CD4-positive, alpha-beta T cell treated with Interleukin-4 for 4 hours (primary cell): ENCODE measurements at places on chromosomes 3 and 15.

GRCh38 chr3:184237807-184238206 is 8.4 kb downstream of the VWA5B2 start:
- DNase-seq: no peak

GRCh38 chr3:70532806-70533205 is 220.4 kb upstream of the MDFIC2 start:
- DNase-seq: no peak

- DNase-seq: peak; percentile 44
Measured at GRCh38 chr3:100210772-100211135, 50.0 kb upstream of the TBC1D23 start.

DNA sequence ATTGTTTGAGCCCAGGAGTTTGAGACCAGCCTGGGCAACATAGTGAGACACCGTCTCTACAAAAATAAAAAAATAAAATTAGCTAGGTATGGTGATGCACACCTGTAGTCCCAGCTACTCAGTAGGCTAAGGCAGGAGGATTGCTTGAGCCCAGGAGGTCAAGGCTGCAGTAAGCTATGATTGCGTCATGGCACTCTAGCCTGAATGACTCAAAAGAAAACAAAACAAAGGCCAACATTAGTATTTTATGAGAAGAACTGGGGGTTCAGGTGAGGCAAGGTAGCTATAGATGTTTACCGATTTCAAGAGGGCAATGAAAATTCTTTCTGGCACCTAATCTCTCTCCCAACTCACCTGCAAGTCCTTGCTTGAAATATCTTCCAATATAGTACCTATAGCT is 77.2 kb downstream of the GREM1 start:
- no peak for DNase-seq

- no peak for DNase-seq
Measured at GRCh38 chr3:31356941-31357340, 175.8 kb upstream of the STT3B start.

- no peak for DNase-seq
Measured at GRCh38 chr15:79440355-79440908, 8.3 kb downstream of the MINAR1 start.

DNA sequence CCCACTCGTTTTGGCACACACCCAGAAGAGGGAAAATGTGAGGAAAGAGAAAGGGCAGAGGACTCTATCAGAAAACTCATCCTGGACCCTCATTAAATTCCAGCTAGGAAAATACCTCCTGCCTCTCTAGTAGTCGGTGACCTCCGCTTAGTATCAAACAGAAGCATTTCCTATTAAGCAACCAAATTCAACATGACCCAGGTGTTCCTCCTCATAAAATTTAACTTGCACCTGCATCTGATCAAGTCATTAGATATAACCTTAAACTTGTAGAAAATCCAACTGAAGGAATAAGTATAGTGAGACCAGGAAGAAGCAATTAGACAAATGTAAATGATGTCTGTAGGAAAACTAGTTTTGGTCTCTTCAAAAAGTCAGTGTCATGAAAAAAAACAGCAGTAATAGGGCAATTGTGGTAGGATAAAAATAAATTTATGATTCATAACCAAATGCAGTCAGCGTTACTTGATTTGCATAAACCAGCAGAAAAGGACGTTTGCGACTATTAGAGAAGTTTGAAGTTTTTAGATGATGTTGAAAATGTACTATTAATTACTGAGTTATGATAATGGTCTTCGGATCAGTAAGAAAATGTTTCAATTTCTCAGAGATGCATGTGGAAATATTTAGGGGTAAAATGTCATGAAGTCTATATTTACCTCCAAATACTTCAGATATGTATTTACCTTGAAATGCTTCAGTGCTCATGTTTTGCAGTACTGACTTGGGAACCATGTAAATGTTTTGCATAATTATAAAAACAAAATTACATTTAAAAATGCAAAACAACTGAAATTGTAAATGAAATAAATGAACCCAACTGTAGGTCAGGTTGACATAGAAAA is 44.6 kb downstream of the LDHAL6B start:
- no peak for DNase-seq

DNA sequence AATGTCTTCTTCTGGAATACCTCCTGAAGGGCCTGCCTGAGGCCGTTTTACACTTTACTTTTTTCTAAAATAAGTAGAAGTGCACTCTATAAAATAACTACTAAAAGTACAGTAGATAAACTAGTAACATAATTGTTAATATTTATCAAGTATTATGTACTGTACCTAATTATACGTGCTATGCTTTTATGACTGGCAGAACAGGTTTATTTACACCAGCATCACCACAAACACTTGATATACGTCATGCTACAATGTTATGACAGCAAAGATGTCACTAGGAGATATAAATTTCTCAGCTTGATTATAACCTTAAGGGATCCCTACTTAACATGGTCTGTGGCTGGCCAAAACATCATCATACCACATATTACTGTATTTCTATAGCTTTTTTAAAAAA is 29.4 kb downstream of the DLG1 start:
- DNase-seq: no peak

DNA sequence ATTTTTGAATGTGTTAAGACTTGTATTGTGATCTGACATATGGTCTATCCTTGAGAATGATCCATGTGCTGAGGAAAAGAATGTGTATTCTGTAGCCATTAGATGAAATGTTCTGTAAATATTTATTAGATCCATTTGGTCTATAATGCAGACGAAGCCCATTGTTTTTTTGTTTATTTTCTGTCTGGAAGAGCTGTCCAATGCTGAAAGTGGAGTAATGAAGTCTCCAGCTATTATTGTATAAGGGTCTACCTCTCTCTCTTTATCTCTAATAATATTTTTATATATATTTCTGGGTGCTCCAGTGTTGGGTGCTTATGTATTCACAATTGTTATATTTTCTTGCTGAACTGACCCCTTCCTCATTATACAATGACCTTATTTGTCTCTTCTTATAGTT is 250.6 kb upstream of the GADL1 start:
- no peak for DNase-seq

- DNase-seq: no peak
Measured at GRCh38 chr3:65148687-65149086, 460.9 kb upstream of the ADAMTS9 start.

GRCh38 chr3:65548848-65549625 is 489.7 kb downstream of the MAGI1 start:
- DNase-seq: no peak

GRCh38 chr3:71495708-71496472 is 87.6 kb downstream of the FOXP1 start:
- DNase-seq: peak; percentile 48

- DNase-seq: no peak
Measured at GRCh38 chr3:40178012-40178594, 131.4 kb upstream of the EIF1B start.

DNA sequence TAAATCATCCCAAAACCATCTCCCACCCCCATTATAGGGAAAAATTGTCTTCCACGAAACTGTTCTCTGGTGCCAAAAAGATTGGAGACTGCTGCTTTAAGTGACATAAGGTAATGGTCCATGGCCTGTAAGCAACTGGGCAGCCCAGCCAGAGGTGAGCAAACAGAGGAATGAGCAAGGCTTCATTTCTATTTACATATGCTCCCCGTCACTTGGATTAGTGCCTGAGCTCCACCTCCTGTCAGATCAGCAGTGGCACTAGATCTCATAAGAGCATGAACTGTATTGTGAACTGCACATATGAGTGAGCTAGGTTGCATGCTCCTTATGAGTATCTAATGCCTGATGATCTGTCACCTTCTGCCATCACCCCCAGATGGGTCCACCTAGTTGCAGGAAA is 1159.8 kb upstream of the ALCAM start:
- DNase-seq: no peak

DNA sequence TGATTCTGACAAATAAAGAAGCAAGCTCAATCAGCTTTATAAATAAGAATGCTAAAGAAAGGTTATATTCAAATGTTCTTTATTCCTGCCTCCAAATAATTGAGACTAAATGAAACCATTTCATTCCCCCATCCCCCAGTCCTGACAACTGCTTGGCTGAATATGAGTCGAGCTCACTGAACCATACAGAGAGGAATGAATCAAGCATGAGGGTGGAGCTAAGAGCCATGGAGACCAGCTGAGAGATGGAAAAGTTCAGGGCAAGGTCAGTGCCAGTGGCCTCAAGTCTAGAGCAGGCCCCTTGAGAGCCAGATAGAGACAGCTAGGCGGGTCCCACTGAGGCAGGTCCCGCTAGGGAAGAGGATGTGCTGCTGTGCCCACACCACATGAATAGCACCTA is 188.7 kb upstream of the EIF1B start:
- DNase-seq: no peak

- no peak for DNase-seq
Measured at GRCh38 chr3:101998256-101998926, 149.1 kb downstream of the NFKBIZ start.

DNA sequence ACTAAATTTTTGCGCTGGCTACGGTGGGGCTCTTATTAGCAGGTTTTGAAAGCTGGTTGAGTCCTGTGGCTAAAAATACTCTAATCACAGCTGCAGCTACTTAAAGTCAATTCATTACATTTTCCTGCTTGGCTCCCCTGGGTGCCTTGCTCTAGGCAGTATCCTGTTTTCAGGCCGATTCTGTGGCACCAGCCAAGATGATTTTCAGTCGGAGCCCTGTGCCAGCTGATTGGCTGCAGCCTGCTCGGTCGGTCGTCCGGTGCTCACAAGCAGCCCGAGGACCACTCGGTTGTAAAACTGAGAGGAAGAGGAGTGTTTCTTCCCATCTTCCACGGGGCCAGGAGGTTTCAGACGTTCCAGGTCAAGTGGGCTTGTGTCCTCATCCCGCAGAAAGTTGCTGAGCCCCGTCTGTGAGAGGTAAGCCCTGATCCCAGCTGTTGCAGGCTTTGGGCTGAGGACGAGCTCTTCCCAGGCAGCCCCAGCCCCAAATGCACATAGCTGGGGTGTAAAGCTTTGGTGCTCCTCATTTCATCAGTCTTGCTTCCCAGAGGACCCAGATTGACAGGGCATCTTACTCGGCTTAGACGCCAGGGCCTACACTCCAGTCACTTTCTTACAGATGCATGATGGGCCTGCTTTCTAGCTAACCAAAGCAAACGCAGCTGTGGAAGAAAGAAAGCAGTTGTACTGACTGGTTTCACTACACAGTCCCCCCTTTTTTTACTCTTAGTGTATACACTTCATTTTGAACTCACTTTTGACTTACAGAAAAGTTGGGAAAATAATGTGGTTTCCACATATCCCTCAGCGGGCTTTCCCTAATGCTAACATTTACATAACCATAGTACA is 15.9 kb downstream of the LYSMD4 start:
- no peak for DNase-seq

DNA sequence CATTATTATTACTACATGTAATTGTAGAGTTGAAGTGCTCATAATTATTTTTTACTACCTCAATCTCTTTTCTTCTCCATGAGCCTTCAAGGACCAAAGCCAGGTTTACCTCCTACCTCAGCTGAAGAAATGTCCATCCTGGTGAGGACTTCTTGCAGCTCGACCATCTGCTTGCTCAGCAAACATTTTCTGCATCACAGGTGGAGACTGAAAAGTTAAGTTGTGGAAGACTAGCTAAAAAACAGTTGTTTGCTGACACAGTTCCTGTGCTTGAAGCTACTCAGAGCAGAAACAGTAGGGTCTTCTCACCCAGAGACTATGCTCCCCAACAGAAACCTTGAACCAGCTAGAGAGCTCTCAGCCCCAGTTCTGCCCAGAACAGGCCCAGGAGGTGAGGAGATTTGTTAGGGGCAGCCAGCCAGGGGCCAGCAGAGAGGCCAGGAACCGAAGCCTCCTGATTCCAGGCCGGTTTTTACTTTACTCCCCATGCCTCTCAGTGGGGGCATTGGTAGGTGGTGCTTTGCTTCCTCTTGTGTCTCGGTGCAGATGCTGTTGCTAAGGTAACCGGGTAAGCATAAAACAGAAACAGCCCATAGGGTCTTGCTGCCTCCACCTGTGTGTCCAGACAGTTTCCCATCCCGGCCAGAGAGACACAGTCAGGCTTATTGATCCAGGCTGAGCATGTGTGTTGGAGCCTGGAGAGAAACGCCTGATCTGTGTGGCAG is 54.9 kb downstream of the CCNL1 start:
- DNase-seq: peak; percentile 57

DNA sequence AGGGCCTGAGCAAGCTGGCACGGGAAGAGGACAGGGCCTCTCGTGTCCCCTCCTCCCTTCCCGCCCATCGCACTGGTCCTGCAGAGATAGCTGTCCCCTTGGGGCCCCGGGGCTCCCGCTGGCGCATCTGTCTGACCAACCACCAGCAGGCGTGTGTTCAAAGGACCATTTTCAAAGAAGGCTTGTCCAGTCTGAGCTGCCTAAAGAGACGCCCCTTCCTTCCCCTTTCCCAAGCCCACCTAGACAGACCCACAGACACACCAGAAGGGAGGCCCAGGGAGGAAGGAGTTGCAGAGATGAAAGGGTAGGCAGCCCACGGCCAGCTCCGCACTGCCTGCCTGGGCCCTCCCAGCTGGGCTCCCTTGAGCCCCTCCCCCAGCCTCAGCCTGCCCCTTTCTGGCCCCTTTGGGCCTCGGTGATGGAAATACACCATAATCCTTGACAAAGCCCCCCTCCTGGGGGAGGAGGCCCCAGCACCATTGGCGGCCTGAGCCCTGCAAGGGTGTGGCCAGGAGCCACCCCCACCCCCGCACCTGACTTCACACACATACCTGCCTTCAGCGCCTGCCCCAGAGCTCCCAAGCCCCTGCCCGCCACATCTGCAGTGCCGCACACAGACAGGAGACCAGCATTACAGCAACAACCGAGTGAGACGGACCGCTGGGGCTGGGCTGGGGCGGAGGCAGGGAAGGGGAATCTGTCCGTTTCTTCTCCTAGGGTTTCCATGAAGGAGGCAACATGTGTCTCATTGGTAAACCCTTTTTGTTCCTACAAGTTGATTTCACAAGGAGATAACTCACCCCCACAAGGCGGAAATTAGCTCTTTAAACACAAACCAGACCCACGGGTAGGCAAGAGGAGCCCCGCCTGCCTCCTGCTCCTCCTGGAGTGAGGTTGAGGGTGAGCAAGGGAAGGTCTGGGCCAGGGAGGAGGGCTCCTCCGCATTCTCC is at the start of gene STRA6:
Gene STRA6 (minus strand): TSS at position 336 of the 950 bp plus-strand sequence. CDS start 520 bp downstream, outside the sequence.
- no peak for DNase-seq

DNA sequence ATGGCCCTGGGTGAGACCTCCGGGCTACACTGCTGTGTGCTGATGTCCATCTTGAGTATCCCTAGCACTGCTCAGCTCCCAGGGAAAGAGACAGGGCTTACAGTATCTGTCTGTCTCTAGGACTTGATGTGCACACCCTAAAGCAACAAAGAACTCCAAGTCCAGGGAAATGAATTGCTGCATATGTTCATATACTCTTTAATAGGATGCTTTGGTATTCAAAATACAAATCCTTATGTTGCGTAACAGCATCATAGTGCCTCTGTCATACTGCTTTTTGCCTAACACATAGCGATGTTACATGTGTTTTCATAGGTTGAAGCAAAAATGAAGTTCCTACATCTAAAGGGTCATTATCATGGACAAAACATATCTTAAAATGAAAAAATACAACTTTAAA is 299.9 kb downstream of the SLC9A9 start:
- no peak for DNase-seq

- no peak for DNase-seq
Measured at GRCh38 chr3:10688126-10688525, 127.9 kb upstream of the SLC6A11 start.
